ENCODE measurements at places on chromosomes 6 and 20.

DNA sequence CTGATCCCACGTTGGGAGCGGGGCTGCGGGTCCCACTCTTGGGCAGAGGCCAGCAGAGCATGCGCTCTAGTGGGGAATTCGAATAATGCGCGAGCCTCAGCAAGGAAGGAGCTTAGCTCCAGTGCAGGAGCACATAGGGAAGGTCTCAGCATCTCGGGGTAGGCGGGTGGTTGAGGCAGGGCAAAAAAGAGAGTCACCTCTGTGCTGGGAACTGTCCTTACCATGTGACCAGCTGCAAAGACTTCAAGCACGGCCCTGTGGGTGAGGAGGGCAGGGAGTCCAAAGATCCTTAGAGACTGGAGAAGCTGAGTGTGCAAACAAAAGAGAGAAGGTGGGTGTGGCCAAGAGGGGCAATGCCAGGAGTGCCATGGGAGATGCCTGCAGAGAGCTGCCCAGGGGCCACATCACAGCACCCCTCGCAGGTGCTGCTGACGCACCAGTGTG, 79.2 kb upstream of the CD93 start:
- no peak for DNase-seq

- DNase-seq: no peak
Measured at GRCh38 chr20:44050925-44051660, 135.9 kb downstream of the JPH2 start.

GRCh38 chr20:19252451-19253120, 40.1 kb downstream of the SLC24A3 start:
- no peak for DNase-seq

DNA sequence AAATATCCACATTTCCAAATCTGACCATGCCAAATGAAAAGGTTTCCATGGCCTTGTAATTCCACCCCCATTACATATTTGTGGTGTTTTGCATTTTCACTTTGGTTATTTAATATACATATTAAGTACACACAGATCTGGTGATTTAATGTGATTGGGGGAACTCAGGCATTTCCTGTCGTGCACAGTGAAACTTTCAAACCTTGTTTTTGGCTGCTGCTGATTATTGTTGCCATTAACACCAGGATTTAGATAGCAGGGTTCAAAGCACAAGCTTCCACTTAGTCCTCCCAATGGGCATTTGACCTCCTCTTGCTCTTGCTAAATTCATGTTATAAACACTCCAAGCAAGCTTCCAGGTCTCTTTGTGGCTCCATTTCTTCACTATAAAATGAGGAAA, 166.5 kb downstream of the SOBP start:
- no peak for DNase-seq

DNA sequence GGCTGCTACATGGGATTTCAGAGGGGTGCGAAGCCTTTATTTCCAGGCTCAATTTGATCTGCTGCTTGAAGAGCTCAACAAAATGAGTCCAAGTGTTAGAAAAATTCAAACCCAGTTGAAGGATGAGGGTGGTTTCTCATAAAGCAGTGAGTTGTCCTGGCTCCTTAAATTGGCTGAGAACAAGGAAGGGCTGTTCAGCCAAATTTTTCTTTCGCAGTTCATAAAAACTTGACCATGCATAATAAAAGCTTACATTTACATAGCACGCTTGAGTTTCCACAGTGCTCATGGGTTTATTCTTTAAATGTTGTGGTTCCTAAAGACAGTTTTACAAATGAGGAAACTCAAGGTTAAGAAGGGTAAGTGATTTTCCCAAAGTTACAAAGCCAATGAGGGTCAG, 174.4 kb upstream of the FOXA2 start:
- DNase-seq: no peak

DNA sequence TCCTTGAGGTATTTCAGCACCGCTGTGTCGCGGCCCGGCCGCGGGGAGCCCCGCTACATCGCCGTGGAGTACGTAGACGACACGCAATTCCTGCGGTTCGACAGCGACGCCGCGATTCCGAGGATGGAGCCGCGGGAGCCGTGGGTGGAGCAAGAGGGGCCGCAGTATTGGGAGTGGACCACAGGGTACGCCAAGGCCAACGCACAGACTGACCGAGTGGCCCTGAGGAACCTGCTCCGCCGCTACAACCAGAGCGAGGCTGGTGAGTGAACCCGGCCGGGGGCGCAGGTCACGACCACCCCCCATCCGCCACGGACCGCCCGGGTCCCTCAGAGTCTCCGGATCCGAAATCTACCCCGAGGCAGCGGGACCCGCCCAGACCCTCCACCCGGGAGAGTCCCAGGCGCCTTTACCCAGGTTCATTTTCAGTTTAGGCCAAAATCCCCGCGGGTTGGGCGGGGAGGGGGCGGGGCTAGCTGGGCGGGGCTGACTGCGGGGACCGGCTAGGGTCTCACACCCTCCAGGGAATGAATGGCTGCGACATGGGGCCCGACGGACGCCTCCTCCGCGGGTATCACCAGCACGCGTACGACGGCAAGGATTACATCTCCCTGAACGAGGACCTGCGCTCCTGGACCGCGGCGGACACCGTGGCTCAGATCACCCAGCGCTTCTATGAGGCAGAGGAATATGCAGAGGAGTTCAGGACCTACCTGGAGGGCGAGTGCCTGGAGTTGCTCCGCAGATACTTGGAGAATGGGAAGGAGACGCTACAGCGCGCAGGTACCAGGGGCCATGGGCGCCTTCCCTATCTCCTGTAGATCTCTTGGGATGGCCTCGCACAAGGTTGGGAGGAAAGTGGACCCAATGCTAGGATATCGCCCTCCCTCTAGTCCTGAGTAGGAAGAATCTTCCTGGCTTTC, 693 bp downstream of the HLA-F start:
- peak; percentile 56 for DNase-seq

DNA sequence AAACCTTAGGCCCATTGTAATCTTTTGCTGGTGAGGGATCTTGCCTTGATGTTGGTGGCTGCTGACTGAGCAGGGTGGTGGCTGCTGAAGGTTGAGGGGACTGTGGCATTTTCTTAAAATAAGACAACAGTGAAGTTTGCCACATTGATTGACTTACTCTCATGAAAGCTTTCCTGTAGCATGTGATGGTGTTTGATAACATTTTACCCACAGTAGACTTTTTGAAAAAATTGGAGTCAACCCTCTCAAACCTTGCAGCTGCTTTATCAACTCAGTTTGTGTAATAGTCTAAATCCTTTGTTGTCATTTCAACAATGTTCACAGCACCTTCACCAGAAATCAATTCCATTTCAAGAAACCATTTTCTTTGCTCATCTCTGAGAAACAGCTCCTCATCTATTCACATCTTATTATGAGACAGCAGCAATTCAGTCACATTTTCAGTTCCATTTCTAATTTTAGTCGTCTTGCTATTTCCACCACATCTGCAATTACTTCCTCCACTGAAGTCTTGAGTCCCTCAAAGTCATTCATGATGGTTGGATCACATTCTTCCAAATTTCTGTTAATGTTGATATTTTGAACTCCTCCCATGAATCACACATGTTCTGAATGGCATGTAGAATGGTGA, 37.2 kb downstream of the CST9L start:
- no peak for DNase-seq

GRCh38 chr6:152301765-152302568, 335.2 kb downstream of the SYNE1 start:
- peak; percentile 79 for DNase-seq

DNA sequence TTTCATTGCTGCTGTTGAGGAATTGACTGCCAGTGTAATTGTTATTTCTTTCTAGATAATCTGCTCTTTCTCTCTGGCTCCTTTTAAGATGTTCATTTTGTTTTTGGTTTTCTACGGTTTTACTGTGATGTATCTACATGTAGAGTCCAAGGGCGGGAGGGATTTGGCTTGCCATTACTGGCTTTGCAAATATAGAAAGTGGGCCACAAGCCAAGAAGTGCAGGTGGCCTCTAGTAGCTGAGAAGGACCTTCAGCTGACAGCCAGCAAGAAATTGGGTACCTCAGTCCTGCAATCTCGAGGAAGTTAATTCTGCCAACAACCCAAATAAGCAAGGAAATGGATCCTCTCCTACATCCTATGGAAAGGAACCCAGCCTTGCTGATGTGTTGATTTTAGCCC, 42.8 kb upstream of the GLP1R start:
- DNase-seq: no peak

DNA sequence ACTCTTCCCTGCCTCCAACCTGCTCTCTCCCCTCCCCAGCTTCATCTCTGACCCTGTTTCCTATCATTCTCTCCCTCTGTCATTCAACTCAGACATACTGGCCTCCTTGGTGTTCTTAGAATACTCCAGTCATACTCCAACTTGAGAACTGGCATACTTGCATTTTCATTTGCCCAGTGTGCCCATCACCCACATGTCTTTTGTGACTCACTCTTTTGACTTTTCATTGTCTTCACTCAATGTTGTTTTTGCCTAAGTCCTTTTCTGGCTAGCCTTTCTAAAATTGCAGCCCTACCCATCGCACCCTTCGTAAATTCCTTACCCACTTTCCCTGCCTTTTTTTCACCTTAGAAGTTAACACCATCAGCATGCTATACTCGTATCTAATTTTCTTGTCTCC, 77.0 kb upstream of the CD2AP start:
- DNase-seq: no peak

- no peak for DNase-seq
Measured at GRCh38 chr6:111888928-111889695, 15.9 kb upstream of the FYN start.

DNA sequence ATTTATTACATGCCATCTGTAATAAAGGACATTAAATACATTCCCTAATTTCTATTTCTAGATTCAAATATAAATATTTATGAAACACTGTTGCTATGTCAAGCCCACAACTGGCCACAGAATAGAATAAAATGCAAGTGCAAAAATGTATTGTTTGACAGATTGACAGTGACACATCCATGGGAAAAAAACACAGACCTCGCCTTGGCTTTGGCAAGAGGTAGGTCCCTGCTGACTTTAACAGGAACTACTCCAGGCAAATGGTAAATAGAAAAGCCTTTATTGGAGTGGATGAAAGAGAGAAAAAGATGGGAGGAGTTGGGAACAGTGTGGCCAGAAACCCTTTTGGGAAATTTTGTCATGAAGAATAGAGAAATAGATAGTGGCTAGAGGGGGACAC, 622.9 kb downstream of the UTRN start:
- no peak for DNase-seq

DNA sequence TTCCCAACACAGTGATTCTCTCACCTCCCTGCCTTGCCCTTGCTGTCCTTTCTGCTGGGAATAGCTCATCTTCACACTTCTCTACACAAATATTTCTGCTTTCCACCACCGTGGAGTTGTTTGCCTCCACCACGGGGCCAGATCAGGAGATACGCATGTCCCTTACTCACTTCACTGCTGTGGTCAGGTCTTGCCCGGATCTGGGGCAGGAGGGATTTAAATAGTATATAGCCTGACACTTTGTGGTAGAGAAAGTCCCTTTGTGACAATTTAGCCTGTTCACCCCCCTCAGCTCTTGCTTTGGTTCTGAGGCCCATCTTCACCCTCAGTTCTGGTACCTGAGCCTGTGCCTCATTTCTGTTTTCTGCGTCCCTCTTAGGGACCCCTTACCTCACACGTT, 92.6 kb upstream of the PREP start:
- no peak for DNase-seq

DNA sequence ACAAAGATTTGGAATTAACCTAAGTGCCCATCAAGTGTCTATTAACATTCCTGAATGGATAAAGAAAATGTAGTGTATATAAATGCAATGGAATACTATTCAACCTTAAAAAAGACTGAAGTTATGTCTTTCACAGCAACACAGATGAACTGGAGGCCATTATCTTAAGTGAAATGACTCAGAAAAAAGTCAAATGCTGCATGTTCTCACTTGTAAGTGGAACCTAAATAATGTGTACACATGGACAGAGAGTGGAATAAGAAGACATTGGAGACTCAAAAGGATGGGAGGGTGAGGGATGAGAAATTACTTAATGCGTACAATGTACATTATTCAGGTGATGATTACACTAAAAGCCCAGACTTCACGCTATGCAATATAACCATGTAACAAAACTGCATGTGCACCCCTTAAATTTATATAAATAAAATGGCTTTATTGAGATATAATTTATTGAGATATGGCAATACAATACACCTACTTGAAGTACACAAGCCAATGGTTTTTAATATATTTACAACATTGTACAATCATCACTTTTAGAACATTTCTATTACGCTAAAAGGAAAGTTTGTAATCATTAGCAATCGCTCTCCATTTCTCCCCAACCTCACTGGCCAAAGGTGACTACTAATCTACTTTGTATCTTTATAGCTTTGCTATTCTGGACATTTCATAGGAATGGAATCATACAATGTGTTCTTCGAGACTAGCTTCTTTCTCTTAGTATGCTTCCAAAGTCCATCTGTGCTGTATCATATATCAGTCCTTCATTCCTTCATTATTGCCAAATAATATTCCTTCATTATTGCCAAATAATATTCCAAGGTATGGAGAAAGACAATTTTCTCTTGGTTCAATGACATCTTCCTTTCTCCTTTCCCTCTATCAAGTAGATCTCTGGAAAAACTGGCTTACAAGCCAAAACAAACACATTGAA, 5.8 kb downstream of the STX7 start:
- DNase-seq: no peak

DNA sequence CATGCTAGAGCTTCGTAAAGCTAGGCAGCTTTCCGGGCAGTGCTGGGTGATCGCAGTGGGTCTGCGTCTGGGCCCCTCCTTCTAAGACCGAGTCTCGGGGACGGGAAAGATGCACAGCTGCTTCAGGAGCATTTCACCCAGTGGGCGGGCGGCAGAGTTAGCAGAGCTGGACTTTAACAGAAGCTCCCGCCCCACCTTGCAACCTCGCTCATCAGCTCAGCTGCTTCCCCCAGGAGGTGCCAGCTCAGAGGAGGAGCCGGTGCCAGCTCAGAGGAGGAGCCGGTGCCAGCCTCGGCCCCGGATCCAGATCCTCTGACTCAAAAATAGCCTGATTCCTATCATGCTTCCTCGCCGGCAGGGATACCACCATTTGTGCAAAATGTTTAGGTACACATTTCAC, 94.5 kb upstream of the RPS6KA2 start:
- no peak for DNase-seq

DNA sequence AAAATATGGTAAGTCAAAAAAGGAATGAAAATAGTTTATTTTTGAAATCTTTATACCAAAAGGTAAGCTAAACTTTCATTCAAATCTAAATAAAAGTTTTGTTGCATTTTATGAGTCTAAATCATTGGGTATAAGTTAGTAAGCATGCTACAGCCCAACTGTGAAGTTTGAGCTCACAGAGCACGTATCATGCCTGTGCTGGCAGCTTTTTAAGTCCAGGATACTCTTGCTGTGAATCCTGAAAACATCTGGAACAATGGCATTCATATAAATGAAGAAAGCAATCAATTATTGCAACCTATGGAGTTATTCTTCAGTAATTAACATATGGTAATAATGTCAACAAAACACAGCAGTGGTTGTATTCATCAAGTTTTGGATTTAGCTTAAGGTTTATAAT, 656.9 kb downstream of the RFPL4B start:
- no peak for DNase-seq

GRCh38 chr20:51938559-51939258, 136.4 kb upstream of the SALL4 start:
- DNase-seq: no peak

- DNase-seq: no peak
Measured at GRCh38 chr6:152846825-152847224, 96.2 kb downstream of the VIP start.

All from stimulated activated CD8-positive, alpha-beta memory T cell treated with anti-CD3 and anti-CD28 coated beads, Interleukin-7, amount 100 ng/mL, for 48 hours (primary cell).